ENCODE measurements at places on chromosomes 1 and 21.

- DNase-seq = no peak
These were observed 8.9 kb upstream of the INAVA start for GRCh38 chr1:200885623-200886402.

- DNase-seq = no peak
These were observed 3.4 kb upstream of the KRTAP10-5 start for GRCh38 chr21:44583800-44584147.

GRCh38 chr1:18018366-18018765, 89.2 kb upstream of the IGSF21 start:
- DNase-seq = no peak

GRCh38 chr1:190658907-190659306, 181.2 kb upstream of the BRINP3 start:
- no peak for DNase-seq

DNA sequence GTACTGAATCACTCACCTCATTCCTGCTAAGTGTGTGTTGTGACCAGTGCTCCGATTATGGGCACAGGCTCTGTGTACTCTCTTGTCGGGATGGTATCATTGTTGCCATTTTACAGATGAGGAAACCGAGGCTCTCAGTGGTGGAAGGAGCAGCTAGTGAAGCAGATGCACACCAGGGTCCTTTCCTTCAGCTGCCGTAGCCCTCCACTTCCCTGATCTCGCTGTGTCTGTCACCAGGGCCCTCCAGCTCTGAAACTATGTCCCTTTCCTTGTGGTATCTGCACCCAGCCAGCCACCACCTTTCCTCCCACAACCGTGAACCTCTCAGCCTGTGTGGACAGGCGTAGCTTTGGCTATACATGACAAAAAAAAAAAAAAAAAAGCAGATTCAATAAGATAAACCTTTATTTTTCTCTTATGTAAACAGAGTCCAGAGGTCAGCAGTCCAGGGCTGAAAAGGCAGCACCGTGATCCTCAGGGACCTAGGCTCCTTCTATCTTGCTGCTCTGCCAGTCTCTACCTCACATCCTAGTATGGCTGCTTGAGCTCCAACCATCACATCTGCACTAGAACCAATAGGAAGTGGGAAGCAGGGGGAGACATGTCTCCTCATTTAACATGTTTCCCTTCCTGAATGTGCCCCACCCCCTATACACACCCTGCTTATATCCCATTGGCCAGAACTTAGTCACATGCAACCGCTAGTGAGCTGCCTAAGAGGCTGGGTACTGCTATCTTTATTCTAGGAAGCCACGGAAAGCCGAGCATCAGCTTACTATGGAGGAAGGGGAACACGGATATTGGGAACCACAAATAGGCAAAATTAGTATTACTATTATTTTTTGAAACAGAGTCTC, 44.3 kb downstream of the TMEM51 start:
- DNase-seq = no peak

- DNase-seq = no peak
These were observed 15.9 kb downstream of the HSPA13 start for GRCh38 chr21:14366998-14367397.

DNA sequence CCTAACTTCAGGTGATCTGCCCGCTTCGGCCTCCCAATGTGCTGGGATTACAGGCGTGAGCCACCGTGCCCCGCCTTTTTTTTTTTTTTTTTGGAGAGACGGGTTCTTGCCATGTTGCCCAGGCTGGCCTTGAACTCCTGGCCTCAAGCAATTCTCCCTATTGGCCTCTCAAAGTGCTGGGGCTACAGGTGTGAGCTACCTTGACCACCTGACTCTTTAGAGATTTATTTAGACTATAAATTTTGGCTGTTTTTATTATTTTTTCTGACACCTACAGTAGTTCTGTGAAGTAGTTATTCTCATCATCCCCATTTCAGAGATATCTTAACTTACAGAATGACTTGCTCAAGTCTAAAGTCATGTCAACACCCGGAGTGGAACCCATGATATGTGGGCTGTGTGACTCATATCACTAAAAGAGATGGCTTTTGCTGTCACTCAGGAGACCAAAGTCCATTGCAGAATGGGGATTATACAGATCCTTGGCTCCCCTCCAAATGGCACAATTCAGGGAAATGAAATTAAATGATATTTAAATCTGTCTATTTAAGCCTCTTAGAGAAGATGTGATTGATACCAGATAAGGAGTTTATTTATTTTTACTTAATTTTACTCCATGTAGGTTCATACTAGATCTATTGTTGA, 93.2 kb downstream of the CTH start:
- DNase-seq = no peak

DNA sequence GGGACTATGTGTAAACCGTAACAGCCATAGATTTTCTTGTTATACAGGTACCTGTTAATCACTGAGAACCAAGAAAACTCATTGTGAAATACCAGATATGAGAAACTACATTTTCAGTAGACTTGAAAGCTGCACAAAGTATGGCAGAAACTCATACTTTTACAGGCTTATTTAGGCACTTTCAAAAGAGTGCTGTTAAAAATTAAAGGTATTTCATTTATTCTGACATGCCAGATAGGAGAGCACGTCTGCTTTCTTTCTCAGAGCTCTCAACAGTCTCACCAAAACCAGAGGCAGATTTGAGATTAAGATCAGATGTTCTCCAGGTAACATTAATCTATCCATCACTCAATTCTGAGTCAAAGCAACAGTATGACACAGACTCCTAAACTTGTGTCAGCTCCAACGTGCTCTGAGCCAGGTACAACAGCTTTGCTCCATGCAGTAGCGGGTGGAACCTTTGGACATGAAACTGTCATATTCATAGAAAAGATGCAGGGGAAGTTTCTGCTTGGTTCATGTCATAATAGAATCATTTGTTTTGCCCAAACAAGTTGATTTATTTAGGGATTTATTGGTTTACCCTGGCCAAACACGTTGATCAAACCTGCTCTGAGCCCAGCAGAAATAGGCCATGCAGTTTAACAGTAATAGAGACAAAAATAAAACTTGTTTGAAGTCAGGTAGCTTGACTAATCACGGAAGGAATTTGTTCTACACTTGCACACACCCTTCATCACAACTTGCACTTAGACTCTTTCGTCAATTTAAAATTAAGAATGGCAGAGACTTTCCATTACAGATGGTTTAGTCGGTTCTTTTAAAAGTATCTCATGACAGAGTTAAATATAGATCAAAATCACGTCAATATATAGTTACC, 20.8 kb upstream of the TSNAX start:
- DNase-seq = no peak

DNA sequence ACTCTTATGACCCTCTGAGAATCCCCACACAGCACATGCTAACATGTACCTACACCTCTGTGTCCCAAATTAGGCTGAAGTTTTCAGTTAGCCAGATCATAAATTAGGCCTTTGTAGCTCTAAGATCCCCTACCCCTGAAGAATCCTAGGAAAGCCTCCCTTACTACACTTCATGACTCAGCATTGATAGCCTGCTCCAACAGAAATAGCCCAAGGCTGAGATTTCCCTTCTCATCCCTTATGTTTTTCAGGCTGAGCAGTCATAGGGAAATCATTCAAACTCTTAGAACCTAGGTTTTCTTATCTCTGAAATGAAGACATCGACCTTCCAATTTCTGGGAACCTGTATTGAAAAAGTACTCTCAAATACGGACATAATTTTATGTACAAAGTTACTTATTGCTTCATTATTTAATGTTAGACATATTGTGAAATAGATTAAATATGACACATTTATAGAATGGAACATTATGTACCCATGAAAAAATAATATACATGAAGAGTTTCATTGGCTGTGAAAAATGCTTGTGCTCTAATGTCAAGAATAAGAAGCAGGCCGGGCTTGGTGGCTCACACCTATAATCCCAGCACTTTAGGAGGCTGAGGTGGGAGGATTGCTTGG, 122.4 kb upstream of the UBE2U start:
- DNase-seq = no peak

- no peak for DNase-seq
These were observed 2.4 kb downstream of the SPSB1 start for GRCh38 chr1:9294910-9295636.

DNA sequence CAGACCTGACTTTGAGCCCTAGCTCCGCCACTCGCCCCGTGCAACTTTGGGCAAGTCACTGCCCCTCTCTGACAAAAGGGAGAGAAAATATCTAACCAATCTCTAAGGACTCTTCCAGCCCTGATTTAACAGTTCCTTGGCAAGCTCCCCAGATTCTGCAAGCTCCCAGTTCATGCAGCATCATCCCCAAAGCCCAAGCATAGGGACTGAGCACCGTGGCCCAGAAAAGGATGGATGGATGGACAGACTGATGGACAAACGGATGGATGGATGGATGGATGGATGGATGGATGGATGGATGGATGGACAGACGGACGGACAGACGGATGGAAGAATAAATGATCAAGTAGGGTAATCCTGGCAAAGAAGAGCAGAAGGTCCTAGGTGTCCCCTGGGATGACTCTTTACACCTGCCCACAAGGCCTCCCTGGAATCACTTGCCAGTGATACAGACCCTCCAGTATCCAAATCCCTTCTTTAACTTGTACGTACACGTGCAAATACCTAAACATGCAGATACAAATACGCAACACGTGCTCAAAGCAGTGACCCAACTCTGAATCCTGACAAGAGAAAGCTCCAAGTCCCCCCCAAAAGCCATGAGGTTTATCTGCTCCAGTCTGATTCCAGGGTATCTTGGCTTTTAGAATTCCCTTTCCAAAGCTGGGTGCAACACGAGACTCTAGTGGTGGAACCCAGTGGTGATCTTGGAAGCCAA, 16.0 kb downstream of the IFFO2 start:
- DNase-seq = no peak

DNA sequence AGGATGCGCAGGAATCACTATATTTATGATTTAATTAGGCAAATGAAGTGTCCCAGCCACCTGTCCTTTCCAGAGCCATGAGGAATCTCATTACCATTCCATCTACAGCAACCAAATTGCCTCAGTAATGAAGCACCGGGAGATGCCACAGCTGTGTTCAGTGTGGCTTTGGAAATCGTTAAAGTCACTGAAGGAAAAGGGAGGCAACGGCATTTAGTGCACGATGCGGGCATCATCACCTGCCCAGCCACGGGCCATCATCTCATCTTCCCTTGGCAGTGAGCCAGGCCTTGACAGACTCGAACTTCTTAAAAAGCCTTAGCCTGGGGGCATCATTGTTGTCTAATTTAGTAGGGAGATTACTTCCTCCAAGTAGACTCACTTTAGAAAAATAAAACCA, 67.8 kb downstream of the CNIH3 start:
- no peak for DNase-seq

DNA sequence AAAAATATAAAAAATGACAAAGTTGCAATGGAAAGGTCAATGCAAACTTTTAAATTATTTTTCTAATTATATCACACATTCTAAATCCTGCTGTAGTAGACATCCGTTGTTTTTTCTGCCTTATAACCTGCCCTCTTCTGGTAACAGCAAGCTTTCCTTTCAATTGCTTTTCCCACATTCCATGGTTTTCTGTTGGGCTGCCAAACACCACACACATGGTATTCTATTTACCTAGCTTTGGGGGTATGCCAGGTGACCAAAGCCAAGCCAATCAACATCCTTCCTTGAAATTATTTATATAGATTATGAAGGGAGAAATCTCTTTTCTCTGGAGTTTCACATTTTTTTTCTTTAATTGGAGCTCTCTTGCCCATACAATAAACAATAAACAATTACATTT, 3.4 kb upstream of the LAMC1 start:
- no peak for DNase-seq

- DNase-seq = no peak
These were observed 36.9 kb upstream of the OR2B11 start for GRCh38 chr1:247494767-247495166.

GRCh38 chr1:19398309-19398760, 86.2 kb downstream of the SLC66A1 start:
- no peak for DNase-seq

GRCh38 chr1:220775240-220775853, 11.4 kb upstream of the MTARC1 start:
- no peak for DNase-seq

DNA sequence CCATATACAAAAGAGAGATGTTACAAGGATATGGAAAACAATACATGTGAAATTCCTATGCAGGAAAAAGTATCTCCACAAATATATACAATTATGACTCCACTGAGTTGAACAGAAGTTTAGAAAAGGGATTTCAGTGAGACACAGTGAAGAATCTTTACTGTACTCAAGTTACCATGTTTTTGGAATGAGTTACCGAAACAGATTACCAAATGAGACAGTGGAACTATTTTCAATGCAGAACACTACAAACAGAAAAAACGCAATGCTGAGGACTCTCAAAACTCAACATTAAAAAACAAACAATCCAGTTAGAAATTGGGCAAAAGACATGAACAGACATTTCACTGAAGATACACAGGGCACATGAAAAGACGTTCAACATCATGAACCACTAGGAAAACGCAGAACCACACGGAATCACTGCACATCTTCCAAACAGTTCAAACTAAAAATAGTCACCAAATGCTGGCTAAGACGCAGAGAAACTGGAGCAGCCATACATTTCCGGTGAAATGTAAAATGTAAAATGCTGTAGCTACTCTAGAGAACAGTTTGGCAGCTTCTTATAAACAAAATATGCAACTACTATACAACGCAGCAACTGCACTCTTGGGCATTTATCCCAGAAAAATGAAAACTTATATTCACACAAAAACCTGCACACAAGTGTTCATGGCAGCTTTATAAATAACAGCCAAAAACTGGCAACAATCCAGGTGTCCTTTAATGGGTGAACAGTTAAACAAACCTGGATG, 118.7 kb downstream of the UBR4 start:
- DNase-seq = no peak

GRCh38 chr1:203636291-203636690, 9.7 kb downstream of the ATP2B4 start:
- DNase-seq = no peak

- no peak for DNase-seq
These were observed 20.9 kb downstream of the SELL start for GRCh38 chr1:169690489-169690888.

DNA sequence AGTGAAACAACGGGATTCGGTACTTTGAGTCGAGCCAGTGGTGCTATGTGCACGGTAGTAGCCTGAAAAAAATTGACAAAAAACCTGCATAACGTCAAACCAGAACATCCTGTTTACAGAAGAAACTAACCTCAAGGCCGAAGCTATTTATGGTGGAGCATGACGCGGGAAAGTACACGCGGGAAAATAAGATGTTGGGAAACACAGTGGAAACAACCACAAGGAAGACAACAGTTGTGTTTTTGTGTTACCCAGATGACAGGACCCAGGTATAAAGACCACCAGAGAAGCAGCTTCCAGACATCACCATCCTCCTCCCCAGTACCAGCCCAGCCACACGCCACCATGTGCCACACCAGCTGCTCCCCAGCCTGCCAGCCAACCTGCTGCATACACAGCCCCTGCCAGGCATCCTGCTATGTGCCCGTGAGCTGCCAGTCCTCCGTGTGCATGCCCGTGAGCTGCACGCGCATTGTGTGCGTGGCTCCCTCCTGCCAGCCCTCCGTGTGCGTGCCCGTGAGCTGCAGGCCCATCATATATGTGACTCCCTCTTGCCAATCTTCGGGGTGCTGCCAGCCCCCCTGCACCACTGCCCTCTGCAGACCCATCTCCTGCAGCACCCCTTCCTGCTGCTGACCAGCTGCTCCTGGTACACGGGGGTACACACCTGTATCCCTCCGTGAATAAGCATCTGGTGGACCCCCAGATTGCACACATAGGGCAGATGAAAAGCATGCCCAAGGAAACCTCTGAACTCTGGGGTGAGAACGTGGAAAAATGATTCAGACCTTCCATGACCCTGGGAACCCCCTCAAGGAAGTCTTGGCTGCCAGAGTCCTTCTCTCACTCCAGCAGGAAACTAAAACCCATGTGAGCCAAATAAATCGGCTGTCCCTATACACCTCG, at the start of gene KRTAP12-3:
Gene KRTAP12-3 (plus strand): TSS at position 298 of the 906 bp plus-strand sequence. CDS start 48 bp downstream, at position 346.
- DNase-seq = no peak

GRCh38 chr21:44071359-44072104, 35.7 kb upstream of the PWP2 start:
- DNase-seq = no peak

Measured in lower leg skin (tissue), 4 donors.